ENCODE measurements at places on chromosomes 6 and 20.
A peak's percentile ranks its signal among the peaks of the same experiment; 100 is the strongest.

GRCh38 chr6:150666071-150666470 lies 66.4 kb downstream of the PLEKHG1 start:
- no peak for DNase-seq

DNA sequence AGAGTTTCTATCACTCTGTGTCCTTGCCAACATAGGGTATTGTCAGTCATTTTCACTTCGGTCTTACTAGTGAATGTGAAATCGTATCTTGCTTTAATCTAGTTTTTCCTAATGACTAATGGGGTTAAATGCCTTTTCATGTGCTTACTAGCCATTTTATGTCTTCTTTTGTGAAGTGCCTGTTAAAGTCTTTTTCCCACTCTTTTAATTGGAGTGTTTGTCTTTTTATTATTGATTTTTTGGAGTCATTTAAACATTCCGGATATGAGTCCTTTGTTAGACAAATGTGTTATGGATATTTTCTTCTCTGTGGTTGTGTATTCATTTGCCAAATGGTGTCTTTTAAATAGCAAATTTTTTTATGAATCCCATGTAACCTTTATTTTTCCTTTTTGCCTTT lies 194.6 kb downstream of the CDH26 start:
- no peak for DNase-seq

DNA sequence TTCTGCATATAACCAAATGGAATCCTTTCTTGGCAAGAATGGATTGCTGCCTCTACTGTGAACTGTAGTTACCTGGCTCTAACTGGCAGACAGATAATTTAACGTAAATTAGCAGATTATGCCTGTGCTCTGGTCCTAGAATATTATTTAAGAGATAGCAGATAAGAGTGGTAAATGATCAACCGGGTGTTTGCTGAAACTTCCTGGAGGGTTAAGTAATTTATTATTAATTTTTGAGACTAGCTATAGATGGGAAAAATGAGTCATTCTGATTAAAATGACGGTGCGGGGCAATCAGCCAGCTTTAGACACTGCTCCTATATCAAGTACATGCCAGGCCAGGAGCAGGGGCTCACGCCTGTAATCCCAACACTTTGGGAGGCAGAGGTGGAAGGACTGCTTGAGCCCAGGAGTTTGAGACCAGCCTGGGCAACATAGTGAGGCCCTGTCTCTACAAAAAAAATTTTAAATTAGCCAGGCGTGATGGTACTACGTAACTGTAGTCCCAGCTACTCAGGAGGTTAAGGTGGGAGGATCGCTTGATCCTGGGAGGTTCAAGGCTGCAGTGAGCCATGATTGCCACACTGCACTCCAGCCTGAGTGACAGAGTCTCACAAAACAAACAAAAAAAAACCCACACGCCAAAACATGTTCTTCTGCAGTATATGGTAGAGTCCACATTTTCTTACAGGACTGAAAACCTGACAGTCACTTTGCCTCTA lies 22.6 kb downstream of the B4GALT5 start:
- peak; percentile 57 for DNase-seq

DNA sequence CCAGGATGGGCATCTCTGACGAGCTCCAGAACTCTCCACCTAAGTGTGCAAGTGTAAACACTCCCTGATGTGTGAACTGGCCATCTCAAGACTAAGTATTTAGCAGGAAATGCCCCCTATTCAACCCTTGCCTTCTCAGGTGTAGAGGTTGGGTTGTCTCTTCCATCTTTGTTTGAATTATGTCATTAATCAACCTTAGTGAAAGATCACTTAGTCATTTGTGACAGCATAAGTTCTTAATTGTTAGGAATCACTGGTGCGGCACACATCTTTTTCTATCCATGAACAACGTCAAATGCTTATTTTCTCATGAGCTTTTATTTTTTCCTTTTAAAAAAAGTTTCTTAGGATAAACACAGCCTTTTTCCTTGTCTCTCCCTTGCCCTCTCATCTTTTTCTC lies 151.6 kb downstream of the ESR1 start:
- DNase-seq: no peak

- DNase-seq: no peak
These were observed at the start of gene CALHM6 for GRCh38 chr6:116461331-116461931. Gene CALHM6, plus strand, starts transcription at chr6:116461375. Its CDS starts 555 bp downstream, at chr6:116461930.

DNA sequence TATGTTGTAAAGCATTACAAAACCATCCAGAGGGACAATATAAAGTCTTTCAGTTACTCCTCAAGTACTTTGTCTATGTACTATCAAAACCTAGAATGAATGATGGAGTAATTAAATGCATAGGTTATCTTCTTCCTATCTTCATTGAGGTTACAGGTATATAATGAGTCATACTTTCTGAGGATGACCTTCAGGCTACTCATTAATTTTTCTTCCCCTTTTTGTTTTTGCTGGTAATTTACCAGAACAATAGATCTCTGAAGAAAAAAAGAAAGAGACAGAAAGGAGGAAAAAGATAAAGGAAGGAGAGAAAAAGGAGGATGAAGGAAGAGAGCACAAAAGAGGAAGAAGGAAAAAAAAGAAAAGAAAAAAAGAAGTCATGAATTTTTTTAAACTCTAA lies 398.4 kb downstream of the TBC1D32 start:
- DNase-seq: no peak

DNA sequence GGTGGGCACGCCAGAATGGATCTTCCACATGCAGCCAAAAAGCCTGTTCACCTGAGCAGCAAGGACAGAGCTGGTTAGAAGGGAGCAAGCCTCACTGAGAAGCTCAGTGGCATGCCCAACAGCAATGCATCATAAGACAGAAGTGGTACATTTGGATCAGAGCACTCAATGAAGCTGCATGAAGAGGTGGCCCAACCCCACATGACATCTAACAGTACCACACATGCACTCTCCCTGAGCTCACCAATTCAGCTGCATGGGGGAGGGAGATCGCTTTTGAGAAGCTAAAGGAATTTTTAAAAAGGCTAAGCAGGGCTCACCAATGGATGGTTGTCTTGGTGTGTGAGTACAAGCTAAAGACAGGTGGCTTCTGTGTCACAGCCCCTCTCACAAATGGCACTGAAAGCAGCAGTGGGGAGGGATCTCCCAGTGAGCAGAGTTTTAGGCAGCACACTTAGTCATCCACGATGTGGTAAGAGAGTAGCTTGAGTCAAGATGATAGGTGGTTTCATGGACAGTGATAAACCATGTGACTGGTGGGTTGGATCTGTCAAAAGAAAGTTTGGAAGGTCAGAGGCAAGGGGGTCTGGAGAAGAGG lies 166.6 kb upstream of the TAB2 start:
- peak; percentile 10 for DNase-seq

- peak; percentile 36 for DNase-seq
These were observed 93.8 kb upstream of the CD93 start for GRCh38 chr20:23179766-23180403.

DNA sequence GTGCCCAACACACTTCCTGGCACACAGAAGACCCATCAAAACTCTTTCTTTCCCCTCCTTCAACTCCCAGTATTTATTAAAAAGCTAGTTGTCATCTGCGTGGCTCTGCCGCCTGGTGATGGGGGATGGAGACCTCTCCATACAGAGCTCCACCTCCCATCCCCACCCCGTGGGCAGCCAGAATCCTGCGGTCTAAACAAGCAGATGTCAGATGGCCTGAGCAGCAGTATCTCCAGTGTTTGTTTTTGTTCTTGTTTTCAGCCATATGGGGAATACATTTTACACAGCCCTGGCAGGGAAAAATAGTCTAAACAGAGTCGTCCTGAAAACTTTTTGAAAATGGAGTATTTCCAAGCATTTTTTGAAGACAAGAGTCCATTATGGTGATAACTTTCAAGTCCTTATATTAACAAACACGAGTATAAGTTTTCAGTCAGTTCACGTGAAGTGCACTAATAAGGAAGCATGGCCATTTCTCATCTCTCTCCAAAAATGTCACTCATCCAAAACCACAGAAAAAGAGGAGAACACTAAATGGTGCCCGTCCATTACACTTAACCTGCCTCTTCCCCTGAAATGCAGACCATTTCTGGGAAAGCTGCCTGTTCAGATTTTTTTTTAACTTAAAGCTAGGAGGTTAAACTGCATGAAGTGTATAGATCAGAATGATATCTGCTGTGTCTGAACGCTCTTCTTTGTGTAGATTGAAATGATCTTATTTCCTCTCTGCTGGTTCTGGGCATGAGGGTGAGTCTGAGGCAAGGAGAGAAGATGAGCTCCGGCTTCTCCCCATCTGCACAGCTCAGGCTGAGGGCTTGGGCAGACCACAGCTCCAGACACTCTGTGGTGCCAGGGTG lies 91.0 kb downstream of the TCP11 start:
- DNase-seq: peak; percentile 68

GRCh38 chr6:30060606-30061091 lies 416 bp upstream of the POLR1H start:
- peak; percentile 84 for DNase-seq

DNA sequence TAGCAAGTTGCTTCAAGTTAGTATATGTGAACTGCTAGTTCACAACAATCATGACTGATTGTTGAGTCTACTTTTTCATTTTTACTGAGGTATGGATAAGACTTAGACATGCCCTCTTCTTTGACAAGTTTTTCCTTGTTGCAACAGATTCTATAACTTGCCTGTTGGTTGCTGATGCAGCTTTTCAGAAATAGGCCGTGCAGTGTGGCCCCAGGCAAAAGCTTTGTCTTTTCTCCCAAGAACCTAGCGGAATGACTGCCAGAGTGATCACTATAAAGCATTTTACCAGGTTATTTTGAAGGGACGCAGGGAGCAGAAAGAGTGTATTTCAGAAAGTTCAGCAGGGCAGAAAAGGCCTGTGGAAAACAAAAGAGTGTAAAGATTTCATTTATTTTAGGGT lies 16.0 kb downstream of the HECA start:
- DNase-seq: no peak

- no peak for DNase-seq
These were observed 172.8 kb downstream of the FRK start for GRCh38 chr6:115887891-115888290.

DNA sequence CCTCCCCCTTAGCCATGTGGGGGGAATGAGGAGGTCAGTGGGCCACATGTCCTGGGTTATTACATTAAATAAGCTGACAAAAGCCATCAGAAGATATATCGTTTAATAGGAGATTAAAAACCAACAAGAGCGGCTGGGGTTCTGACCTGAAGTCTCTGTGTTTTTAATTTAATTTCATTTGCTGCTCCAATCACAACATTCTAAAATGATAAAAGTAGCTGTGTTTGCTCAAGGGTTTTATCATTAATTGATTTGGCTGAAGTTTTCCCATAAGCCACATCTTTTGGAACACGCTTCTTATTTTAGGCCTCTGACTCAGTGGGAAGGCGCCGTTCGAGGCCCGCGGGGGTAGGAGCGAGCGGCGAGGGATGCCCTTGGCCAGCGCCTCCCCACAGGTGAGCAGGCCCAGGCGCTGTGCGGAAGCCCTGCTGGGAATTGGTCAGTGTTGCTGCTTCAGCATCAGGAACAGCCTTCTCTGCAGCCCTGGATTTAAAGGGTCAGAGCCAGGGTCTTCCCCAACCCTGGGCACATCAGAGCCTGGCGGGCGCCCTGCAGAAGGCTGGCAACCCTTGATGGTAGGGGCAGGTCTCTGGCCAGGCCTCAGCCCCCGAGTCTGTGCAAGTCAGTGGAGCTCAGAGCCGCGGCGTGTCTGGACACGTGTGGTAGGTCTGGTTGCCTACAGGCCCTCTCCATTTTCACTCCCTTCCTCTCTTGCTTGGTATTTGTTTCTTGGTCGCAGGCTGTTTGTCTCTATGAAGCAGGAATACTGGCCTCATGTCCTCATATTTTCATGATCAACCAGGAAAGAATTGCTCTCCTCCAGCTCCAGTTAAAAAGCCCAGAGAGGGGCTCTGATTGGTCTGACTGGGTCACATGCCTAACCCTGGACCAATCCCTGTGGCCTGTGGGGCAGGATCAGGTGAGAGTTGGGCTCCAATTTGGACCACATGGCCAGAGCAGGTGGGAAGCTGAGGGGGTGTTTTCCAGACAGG lies 30.9 kb upstream of the MLN start:
- DNase-seq: no peak

DNA sequence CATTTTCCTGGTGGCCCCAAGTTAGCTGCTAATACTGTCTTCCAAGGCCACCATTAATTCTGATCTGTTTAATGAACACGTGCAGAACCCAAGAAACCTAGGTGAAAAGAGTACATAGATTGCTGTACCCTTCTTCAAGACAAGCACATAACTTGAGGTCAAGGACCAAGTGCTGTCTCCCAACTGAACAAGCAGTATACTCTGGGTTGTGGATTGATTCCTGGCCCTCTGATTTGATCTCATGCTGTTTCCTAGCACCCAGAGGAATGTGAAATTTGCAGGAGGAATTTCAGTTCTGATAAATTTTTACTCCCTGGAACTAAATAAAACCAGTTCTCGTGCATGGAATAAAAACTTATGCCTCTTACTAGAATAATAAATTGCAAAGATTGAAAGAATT lies 75.6 kb downstream of the MTFR2 start:
- DNase-seq: no peak

GRCh38 chr20:49043000-49043399 lies 3.1 kb upstream of the CSE1L start:
- no peak for DNase-seq

DNA sequence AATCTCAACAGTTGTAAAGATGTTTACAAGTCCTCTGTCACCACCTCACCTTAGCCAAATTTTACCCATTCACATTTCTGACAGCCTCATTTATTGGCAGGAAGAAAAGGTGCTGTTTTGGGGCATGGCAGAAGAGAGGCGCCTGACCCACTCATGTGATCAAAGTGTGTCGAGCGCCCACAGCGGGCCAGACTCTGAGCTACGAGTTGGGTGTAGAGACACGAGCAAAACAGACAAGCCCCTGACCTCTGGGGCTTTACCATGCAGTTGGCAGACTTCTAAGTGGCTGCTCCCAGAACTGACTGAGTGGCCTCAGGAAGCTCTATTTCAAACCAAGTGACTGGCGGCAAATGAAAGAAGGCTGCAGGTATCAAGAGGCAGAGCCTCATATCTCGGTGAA lies 167.0 kb downstream of the SOBP start:
- DNase-seq: no peak

DNA sequence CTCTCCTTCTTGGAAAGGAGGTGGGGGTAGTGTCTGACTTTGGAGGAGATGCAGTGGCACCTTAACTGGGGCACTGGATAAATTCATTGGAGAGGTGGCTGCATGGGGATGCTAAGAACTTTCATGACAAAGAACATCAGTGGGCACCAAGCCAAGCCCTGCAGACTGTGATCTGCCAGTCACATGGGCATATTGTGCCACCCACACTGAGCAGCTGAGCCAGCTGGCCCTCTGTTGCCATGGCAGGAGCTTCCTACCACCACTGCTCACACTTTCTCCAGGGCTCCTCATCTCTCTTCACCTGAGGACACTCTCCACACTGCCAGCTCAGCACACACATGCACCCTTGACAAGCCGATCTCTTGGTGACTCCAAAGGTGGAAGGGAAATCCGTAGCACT lies 715.6 kb downstream of the QKI start:
- DNase-seq: no peak
